ENCODE measurements at places on chromosomes 13 and 19.
A peak's percentile ranks its signal among the peaks of the same experiment; 100 is the strongest.

GRCh38 chr19:4559569-4559968, at the start of gene SEMA6B:
Gene SEMA6B (minus strand): TSS chr19:4559684. CDS start chr19:4558457, 1,227 bp downstream.
- DNase-seq, result no peak

DNA sequence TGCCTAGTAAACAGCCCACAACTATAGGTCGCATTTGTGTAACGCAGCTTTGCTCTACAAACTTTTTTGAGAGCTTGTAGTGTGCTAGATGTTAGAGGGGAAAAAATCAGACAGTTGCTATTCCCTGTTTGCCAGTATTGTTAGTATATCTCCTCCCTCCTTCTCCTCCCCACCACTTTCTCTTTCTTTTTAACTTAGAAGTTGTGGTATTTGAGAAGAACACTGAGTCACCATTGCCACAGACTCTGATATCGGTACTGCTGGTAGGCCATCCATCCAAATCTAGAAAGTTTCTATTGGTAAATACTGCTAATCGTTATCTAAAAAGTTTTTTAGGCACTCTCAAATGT, 666 bp downstream of the POMP start:
- peak; percentile 19 for DNase-seq

DNA sequence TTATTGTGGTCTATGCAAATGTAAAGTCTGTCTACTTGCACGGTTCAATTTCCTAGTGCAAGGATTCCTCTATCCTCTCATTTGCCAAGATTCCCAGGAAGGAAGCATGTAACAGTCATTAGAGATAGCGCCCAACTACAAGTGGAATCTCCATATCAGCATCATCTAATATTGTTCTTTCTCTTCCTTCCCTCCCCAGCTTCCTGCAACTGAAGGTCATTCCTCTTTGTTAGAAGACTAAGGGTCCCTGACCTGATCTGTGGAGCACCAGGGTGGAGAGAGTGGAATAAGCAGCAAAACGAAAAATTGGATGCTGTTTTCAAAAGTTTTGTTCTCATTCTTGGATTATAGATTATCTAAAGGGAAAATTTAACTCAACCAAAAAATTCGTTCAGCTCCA, 714.0 kb downstream of the DIAPH3 start:
- DNase-seq, result no peak

GRCh38 chr13:48144413-48145035, 49.6 kb upstream of the MED4 start:
- DNase-seq, result no peak

DNA sequence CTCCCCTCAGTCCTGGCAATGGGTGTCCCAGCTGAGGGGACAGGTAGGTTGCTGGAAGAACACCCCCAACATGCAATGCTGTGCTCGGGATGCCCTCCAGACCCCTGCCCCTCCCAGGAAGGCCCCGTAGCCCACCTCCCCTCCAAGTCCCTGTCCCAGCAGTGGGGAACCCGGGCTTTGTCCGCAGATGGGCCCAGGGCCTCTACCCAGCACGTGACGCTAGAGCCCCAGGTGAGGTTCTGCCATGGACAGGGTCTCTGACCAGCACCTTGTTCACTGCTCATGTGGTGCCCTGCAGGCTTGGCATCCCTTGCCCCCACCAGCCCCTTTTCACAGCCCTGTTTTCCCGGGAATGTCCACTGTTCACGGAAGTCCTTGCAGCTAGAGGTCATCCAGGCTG, 220.0 kb upstream of the SGCG start:
- DNase-seq, result peak; percentile 3

GRCh38 chr19:50475736-50476223, 527 bp upstream of the EMC10 start:
- no peak for DNase-seq

DNA sequence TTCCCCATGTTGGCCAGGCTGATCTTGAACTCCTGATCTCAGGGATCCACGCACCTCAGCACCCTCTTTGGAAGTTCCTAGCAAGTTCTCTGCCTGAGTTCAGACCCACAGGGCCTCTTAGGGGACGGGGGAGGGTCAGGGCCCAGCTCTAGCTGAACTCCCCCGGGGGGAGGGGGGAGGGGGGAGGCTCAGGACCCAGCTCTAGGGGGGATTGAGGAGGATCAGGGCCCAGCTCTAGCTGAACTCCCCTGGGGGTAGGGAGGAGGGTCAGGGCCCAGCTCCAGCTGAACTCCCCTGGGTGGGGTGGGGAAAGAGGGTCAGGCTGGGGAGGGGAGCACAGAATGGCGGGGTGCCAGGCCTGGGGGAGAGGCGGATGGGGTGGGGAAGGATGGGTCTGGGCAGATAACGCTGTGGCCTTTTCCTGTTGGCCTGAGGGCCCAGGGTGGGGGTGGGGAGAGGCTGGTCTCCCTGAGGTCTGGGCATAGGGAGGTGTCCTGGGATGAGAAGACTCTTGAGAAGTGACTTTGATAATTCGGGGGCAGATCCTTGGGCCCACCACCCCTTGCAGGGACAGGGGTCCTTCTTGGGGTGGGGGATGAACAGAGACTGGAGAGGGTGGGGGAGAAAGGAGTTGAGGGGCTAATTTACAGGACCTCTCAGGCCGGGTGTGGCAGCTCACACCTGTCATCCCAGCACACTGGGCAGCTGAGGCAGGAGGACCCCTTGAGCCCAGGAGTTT, 5.5 kb upstream of the PTBP1 start:
- DNase-seq, result no peak

DNA sequence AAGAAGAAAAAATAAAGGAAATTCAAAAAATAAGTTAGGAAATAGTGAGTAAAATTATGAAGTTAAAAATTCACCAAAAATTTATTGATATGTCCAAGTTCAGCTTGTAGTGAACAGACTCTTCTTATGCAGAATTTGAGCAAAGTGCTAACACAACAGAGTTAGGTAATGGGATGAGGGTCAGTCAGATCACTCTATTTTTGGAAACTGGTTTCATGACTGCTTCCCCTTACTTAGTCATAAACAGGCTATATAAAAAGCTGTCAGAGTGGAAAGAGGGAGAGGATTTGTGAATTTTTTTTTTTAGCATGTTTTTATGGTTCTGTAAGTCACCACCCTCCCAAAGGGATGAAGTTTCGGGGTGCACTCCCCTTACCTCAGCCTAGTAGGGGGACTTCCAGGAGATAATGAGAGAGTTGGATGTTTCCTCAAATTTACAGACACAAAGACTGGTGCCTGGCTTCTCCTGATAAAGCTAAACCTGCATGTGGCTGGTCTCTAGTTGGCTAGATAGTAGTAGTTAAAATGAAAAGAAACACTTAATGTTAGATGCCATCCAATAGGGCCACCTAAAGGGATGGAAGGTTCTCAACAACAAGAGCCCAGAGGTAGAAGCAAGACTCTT, 4.5 kb downstream of the CPB2 start:
- DNase-seq, result peak; percentile 46

GRCh38 chr13:25469169-25469525, 97.4 kb downstream of the ATP8A2 start:
- DNase-seq, result no peak

- no peak for DNase-seq
These were observed 209.1 kb downstream of the DIAPH3 start for GRCh38 chr13:59954601-59955000.

- DNase-seq, result no peak
These were observed 325.1 kb downstream of the DCT start for GRCh38 chr13:94154367-94154766.

GRCh38 chr13:31965361-31966066, 66.1 kb upstream of the FRY start:
- peak; percentile 46 for DNase-seq

DNA sequence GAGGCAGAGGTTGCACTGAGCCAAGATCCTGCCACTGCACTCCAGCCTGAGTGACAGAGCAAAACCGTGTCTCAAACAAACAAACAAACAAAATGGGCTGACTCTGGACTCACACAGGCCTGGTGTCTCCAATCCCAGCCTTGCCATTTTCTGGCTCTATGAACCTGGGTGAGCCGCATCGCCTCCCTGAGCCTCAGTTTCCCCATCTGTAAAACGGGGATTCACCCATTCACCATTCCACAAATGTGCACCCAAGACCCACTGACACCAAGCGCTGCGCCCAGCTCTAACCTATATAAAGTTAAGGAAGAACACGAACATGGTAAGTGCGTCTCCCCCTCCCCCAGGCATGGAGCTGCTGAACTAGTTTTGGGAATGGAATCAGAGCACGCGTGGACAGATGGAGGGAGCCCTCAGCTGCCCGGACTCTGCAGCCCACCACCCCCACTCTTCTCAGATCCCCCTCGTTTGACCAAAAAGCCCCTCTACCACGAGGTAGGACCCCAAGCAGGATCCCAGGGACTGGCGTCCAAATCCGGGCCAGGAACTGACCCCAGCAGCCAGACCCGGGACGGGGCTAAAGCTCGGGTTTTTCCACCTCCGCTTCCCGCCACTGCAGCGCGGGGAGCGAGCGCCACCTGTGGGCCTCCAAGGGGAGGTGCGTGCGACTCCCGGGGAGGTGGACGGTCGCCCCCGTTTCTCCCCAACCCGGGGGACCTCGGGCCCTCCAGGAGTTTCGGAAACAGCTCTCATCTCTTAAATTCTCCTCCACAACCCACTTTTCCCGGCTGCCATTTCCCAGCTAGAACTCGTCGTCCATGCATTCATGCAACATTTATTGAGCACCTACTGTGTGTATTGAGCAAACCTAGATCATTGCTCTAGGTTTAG, 33.0 kb upstream of the ADGRE5 start:
- DNase-seq, result peak; percentile 89

- no peak for DNase-seq
These were observed 208.0 kb downstream of the DLEU7 start for GRCh38 chr13:50635504-50635903.

DNA sequence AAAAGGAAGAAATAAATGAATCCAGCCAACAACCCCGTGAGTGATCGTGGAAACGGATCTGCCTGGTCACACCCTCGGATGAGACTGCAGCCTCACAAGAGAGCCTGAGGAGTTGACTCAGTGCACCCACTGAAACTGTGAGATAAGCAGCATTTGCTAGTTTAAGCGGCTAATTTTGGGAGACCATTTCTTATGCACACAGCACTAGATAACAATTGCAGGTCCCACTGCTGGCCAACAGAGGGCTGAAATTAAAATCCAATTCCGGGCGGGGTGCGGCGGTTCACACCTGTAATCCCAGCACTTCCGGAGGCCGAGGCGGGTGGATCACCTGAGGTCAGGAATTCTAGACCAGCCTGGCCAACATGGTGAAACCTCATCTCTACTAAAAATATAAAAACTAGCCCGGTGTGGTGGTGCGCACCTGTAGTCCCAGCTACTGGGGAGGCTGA, 3.6 kb downstream of the UQCR11 start:
- DNase-seq, result no peak

GRCh38 chr13:48317511-48318376, 14.2 kb downstream of the RB1 start:
- no peak for DNase-seq

GRCh38 chr19:51688671-51689571, 4.2 kb upstream of the SPACA6 start:
- peak; percentile 35 for DNase-seq

GRCh38 chr19:46216612-46217011, 12.9 kb upstream of the IGFL1 start:
- no peak for DNase-seq

DNA sequence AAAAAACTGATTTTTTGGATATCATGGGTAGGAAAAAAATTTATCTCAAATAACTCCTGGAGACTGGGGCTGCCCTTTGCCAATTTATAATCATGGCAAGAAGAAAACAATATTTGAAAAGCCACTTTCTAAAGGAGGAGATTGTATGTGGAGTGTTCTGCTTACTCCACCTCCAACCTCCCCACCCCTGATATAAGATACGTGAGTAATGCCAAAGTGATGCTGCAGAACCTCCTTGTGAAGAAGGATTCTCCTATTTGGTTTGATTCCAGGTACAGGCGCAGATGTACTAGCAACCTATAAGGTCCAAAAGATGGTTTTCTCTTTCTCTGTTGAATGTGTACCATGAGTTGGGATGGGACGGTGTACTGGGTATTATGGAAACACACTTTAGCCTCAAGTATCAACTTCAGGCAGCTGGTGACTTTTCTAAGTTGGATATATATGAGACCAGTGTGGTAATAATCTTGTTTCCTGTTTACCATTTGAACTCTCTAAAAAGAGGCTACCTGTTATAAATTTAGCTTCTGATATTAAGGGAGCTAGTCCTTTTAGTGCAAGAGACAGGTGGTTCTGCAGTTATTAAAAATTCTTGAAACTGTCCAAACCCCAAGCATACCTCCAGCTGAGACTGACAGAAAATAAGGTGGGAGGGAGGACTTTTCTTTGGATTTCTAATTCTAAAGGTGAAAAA, 724.0 kb upstream of the MIR17HG start:
- DNase-seq, result no peak

GRCh38 chr19:3785938-3786824, at the start of gene MATK:
Gene MATK (minus strand): TSS chr19:3786381. CDS start chr19:3785135, 1,246 bp downstream.
- DNase-seq, result peak; percentile 49

DNA sequence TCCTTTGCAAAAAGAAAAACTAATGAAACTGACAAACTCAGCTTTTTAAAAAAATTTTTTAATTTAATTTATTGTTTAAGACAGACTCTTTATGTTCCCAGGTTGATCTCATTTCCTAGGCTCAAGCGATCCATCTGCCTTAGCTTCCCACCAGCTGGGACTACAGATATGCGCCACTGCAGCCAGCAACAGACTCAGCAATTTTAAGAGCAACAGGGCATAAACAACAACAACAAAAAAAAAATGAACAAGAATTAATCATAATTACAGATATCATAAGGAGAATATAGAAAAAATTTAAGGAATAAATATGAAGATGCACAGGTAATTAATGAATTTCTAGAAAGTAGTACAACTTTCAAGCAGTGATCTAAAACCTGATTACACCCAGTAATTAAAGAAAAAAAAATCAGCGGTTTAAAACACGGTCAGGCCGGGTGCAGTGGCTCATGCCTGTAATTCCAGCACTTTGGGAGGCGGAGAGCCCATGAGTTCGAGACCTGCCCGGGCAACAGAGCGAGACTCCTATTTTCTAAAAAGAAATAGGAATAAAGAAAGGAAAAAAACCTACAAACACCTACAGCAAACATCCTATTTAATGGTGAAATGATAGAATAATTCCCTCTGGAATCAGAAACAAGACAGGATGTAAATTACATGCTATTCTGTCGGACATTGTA, 1.4 kb downstream of the ZNF699 start:
- no peak for DNase-seq

GRCh38 chr19:49679771-49680413, 2.8 kb downstream of the PRMT1 start:
- DNase-seq, result no peak

- no peak for DNase-seq
These were observed 33.9 kb downstream of the HPN start for GRCh38 chr19:35075202-35076025.
